ENCODE measurements at places on chromosomes 2 and 18.

DNA sequence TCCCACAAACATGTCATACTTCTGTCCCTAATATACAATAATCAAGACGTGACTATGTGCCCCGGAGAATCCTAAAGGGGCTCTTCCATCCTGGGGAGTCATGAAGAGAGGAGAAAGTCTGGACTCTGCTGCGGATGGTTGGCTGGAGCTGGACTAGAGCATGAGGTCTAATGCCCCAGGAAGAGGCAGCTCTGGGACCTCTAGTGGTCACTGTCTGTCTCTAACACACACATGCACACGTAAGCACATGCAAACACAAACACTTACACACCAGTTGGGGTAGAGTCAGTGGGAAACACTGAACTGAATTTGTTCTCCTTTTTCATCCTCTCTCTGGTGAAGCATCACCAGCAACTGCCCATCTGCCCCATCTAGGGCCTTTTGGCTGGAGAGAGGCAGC is 271.6 kb downstream of the TDRD15 start:
- DNase-seq = peak; percentile 25

DNA sequence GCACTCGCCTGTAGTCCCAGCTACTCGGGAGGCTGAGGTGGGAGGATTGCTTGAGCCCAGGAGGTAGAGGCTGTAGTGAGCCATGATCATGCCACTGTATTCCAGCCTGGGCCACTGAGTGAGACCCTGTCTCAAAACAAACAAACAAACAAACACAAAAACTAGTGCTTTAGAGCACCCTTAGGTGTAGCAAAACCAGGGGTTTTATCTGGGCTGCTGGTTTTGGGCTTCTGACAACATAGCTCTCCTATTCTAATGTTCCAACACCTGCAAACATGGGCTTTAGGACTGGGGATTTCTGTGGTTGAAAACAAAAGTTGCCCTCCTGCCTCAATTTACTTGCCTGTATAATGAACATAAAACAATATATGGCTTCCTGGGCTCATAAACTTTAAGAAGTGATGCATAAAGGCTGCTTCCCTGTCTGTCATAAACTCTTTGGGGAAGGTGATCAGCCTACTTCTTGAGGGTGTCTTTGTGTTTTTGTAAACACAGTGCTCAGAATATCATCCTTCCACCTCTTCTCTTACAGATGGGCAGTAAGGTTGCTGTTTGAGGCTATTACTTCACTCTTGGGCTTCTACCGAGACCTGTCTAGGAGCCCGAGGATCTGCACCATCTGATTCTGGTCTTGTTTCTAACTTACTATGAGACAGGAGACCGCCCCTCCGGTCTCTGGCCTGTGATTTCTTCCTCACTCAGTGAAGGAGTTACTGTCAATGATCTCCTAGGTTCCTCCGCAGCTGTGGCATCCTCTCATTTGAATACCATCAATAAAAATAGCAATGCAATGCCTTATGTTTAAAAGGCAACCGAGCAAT is 246.5 kb downstream of the MYCN start:
- no peak for DNase-seq

DNA sequence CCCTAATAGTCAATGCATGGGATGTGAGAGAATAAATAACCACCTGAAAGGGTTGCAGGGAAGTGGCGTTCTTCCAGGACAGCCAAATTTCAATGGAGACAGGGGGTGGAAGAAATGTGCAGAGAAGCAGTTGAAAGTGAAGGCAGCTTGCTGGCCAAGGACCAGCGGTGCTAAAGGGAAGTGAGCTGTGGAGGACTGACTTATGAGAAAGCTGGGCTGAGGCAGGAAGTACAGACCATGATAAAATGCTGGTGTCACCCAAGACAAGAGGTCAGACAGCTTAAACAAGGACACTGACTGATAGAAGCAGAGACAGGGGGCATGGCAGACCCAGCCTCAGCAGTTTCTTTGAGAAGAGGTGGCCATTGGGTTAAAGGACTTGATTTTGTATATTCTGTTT is 106.7 kb downstream of the DTNB start:
- DNase-seq = no peak

- no peak for DNase-seq
Observed at GRCh38 chr2:227474410-227474809, 2.5 kb downstream of the AGFG1 start.

GRCh38 chr18:29838556-29838955 is 1204.0 kb downstream of the DSC3 start:
- DNase-seq = no peak

DNA sequence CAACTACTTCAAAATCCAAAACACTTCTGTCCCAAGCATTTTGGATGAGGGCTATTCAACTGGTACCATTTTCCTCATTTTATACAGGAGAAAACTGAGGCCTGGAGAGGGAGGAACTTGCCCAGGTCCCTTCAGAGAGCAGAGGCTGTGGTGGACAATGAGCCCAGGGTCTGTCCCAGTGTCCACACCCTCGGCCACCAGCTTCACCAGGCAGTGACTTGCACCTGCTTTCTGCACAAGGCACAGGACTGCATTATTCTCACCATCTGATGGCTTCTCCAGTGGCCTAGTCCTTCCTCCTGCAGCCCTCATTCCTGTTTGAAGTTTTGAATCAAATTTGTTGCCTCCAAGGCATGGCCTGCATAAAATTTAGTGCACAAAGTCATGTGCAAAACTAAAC is 53.3 kb downstream of the RNF144A start:
- no peak for DNase-seq

DNA sequence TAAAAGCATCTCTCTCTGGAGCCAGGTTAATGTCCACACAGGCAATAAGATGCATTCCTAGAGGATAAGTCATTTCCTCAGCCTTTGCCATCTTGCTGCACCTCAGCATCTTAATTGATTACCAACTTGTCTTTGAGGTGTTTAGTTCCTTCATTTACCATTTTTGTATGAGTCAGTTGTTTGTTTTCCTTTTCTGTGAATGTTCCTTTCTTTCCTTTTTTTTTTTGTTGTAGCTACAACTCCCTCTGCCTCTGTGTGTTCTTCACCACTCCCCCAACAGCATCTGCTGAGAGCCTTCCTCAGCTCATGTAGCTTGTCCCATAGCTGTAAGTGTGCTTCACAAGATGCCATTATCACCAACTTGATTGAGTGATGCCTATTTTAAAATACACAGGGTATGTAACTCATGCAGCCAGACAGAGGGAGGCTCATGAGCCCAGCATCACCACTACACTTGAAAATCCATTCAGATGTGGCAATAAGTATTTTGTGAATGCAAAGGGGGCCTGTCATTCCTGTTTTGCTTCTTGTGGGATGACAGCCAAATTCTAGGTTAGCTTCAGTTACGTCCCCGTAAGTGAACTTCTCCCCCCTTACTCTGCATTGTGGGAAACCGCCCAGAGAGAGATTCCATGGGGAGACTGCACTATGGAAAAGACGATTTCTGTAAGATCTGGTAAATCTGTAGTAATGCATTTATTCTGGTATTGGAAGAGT is 315.9 kb upstream of the ZEB2 start:
- DNase-seq = no peak

- DNase-seq = no peak
Observed at GRCh38 chr18:11906176-11906575, 1.9 kb downstream of the MPPE1 start.

GRCh38 chr18:61669320-61669719 is 223.5 kb downstream of the RNF152 start:
- DNase-seq = no peak

GRCh38 chr2:176147800-176148496 is 3.4 kb upstream of the HOXD4 start:
- no peak for DNase-seq

- DNase-seq = no peak
Observed at GRCh38 chr2:208571764-208572131, 165.2 kb downstream of the PTH2R start.

- DNase-seq = no peak
Observed at GRCh38 chr2:100224988-100225710, 82.8 kb upstream of the AFF3 start.

DNA sequence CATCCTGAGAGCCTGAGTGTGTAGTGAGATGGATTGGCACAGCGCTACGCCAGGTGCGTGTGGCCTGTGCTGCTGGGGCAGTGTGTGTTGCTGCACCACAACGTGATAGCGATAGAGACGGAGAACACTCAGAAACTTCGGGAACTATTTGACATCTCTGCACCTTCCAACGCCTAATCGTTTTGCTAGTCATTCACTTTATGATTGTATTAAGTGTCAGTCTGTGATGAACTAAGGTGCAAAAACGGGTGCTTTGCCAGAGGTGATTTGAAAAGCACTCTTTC is 26.0 kb upstream of the IGFBP2 start:
- no peak for DNase-seq

DNA sequence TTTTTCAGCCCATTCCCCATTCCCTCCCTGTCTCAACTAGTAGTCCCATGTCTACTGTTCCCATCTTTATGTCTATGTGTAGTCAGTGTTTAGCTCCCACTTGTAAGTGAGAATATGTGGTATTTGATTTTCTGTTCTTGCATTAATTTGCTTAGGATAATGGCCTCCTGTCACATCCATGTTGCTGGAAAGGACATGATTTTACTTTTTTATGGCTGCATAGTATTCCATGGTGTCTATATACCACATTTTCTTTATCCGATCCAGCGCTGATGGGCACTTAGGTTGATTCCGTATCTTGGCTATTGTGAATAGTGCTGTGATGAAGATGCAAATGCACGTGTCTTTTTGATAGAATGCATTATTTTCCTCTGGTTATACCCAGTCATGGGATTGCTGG is 21.7 kb upstream of the ITGA6 start:
- DNase-seq = no peak

DNA sequence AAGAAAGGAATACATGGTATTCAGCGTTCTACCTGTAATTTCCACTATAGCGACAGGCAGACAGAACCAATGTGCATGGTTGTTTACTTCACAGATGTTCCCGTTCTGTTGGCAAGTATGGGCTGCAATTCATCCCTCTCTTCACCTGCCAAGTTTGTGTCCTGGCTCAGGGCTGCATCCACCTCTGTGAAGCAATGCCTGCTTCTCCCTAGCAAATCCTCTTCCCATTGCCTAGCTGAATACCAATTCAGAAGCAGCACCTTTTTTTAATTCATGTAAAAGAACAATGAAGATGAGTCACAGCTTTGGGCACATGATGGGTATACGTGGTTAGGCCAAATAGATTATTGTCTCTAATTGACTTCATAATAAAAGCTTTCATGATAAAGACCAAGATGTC is 54.7 kb upstream of the LRATD1 start:
- no peak for DNase-seq

GRCh38 chr2:18237298-18237697 is 323.2 kb downstream of the RDH14 start:
- DNase-seq = no peak

- no peak for DNase-seq
Observed at GRCh38 chr18:11146947-11147345, 2.4 kb downstream of the PIEZO2 start.

DNA sequence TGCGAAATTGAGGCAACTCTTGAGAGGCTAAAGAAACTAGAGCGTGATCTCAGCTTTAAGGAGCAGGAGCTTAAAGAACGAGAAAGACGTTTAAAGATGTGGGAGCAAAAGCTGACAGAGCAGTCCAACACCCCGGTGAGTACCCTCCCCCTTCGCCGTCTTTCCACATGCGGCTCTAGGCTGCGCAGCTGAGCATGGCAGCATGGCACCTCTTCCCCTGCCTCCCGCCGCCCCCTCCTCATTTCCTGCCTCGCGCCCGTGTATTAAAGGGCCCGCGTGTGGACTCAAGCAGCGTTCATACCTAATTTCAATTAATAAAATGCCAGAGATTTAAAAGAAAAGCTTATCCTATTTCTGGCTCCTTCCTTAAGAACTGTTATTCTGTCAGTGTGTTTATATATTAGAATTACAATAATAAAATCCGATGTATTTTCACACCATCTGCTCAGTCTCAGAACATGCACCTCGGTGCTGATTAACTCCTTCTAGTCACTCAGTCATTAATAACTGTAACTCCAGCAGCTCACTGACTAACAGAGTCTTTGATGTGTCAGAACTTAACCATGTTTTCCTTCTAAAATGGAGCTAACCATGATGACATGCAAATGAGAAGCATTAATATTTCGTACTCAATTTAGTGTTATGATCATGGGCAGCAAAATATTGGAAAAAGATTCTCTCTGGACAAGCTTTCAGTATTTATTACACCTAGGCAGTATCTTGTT is 137.4 kb upstream of the CDCA7 start:
- DNase-seq = no peak

- no peak for DNase-seq
Observed at GRCh38 chr2:197088694-197089093, 162.2 kb upstream of the PGAP1 start.

- no peak for DNase-seq
Observed at GRCh38 chr18:54284535-54284934, 15.2 kb downstream of the POLI start.

GRCh38 chr2:230234122-230234722 is 8.7 kb downstream of the SP140 start:
- no peak for DNase-seq

GRCh38 chr2:231640241-231640640 is 47.6 kb downstream of the TEX44 start:
- no peak for DNase-seq

DNA sequence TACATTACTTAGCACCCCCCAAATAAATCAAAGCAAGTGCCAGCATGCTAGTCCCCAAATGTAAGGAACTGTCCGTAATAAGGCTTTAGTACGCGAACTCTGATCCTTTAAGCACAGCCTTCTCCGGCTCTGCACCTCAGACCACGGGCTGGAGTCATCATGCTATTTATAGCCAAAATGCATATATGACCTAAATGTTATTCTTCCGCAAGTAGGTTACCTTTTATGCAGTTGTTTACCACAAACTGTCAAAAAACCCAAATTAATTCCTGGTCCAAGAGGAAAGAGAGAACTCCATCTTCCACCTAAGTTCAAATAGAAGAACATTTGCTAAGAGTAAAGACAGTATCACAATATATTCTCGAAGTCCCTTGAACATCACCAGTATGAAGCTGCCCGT is 42.7 kb downstream of the ZNF516 start:
- no peak for DNase-seq

DNA sequence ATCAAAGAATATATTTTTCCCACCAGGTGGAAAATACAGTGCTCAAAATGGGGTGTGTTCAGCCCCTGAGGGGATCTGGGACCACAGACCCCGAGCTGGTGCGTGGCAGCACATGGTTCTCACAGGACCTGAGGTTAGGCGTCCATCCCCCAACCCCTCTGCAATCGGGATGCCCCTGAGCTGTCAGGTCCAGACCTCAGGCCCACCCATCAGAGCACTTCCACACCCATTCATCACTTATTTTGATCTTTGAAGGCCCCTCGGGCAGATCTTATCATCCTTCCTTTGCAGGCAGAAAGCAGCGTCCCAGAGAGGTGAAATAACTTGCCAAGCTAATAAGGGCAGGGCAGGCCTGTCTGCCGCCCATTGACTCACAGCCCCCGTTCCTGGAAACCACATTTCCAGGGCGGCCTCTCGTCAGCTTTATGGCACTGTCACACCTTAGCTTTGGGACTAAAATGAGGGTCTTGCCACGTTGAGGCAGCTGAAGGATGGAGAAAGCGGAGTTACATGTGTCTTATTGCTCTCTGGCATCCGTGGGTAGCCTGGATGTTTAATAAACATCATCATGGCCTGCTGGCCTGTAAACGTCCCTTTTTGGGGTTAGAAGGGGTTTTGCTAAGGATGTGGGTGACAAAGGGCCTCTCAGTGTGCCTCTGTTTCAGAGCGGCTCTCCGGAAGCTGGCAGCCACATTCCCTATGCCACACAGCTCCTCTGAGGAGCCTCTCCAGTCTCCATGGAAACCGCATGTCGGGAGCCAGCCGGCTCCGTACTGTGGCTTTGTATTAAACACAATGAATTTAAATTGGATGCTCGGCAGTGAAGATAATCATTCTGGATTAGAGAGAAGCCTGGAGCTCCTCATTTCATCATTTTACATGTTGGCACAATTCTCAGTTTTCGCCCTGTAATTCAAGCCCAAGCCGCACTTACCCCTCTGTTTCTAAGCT is 58.3 kb upstream of the MAPRE3 start:
- no peak for DNase-seq
